Heart left ventricle (tissue), 16 donors: ENCODE measurements at places on chromosomes 2 and 18. TPM values are rescaled to one million over a fixed set of nuclear protein-coding genes. Genes with fewer than 3 reads are reported as not detected.

Gene TEX44
- polyA plus RNA-seq, result not detected

Gene COL6A3
- 115 TPM for polyA plus RNA-seq

DNA sequence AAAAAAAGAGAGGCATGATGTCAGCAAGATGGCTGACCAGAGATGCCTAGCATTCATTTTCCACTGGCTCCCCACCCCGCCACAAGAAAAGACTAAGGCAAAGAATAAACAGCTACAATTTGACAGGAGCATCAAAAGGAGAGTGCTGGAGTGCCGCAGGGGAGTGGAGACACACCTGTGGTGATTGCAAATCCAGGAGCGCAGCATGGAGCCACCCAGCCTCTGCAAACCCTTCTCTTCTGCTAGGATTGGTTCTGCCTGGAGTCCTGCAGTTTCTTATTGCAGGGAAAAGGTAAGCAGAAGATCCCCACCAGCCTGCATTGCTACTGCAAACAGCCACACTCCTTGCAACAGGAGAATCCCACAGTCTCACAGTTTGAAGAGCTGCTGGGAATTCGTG lies 26.1 kb downstream of the BOLL start:
- no peaks in the 10 kb centered on the region for H3K27me3 ChIP-seq
- H3K4me1 ChIP-seq, result no peaks in the 10 kb centered on the region
- H3K4me3 ChIP-seq, result no peak overlapping the region
- H3K36me3 ChIP-seq, result no peaks in the 10 kb centered on the region

DNA sequence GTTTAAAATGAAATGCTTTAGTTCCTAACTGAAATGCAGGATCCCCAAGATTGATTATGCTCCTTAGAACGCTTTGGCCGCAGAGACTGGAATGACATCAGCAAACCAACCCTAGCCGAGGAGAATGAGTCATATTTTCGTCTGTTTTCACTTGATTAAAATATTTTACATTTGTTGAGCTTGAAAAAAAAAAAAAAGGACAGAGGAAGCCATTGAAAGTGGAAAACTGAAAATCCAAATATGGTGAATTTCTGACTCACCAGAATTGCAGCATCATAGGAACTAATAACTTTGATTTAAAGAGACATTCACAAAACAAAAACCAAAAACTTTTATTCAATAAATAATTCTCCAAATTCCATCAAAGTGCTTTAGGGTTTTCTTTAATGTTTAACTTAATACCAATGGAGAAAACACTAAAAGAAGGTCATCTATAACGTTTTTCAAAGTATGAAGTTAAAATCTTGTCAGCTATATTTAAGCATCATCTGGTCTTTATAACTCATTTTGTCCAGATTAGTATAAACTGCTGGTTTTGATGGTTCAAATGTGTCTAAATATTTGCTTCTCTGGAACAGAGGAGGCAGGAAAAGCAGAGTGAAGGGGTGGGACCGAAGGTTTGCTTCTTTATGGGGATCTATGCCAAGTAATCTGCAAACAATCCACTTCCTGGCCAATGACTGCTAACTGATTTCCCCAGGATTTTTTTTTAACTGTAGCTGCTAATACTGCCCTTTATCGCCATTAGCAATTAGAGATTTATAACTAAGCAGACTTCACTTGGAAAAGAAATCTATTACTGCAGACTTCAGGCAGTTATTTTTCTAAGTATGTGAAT lies 30.9 kb upstream of the COL5A2 start:
- H3K36me3 ChIP-seq, result no peaks in the 10 kb centered on the region
- H3K27ac ChIP-seq, result peak overlapping the region; percentile 81
- peak; percentile 52 for DNase-seq
- H3K4me1 ChIP-seq, result no peaks in the 10 kb centered on the region
- no peak overlapping the region for H3K4me3 ChIP-seq

Gene SRBD1
- polyA plus RNA-seq, result 3.8 TPM

Gene DNAH7
- 0.61 TPM for polyA plus RNA-seq

Gene REEP1
- 36.1 TPM for polyA plus RNA-seq

Gene RND3
- 30.6 TPM for polyA plus RNA-seq

- no peak overlapping the region for H3K4me3 ChIP-seq
- H3K4me1 ChIP-seq, result no peaks in the 10 kb centered on the region
- H3K27ac ChIP-seq, result no peak overlapping the region
- DNase-seq, result no peak
- H3K27me3 ChIP-seq, result no peaks in the 10 kb centered on the region
Observed at GRCh38 chr2:68917034-68917718, 35.5 kb downstream of the GKN2 start.

- no peaks in the 10 kb centered on the region for H3K4me1 ChIP-seq
- H3K4me3 ChIP-seq, result no peak overlapping the region
- H3K36me3 ChIP-seq, result no peaks in the 10 kb centered on the region
Observed at GRCh38 chr2:1738163-1738562, 6.2 kb downstream of the PXDN start.

Gene COL4A4
- polyA plus RNA-seq, result 1.3 TPM

DNA sequence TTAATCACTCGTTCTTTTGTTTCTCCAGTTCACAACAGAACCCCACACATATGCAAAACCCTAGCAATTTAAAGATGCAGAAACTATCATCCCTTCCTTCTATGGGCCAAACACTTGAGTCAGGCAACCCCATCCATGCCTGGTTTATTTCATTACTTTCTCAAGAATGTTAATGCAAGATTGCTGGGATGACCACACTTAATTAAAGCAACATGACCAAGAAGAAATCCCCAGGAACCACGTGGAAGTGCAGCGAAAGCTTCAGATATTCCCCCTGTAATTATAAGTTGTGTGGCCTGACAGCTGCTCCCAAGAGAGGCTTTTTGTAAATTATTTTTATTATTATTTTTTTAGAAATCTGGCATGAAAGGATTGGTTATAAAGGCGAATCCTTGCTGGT lies 246.2 kb upstream of the ID2 start:
- DNase-seq, result no peak
- H3K4me1 ChIP-seq, result peaks cover 8% of the 10 kb centered on the region
- no peaks in the 10 kb centered on the region for H3K36me3 ChIP-seq
- no peaks in the 10 kb centered on the region for H3K27me3 ChIP-seq
- no peak overlapping the region for H3K27ac ChIP-seq

Gene TLX2
- polyA plus RNA-seq, result not detected

Gene C2orf78
- not detected for polyA plus RNA-seq
